ENCODE measurements at places on chromosomes 11 and 22.

GRCh38 chr22:49956914-49957825 lies 3.4 kb upstream of the PIM3 start:
- DNase-seq = no peak

DNA sequence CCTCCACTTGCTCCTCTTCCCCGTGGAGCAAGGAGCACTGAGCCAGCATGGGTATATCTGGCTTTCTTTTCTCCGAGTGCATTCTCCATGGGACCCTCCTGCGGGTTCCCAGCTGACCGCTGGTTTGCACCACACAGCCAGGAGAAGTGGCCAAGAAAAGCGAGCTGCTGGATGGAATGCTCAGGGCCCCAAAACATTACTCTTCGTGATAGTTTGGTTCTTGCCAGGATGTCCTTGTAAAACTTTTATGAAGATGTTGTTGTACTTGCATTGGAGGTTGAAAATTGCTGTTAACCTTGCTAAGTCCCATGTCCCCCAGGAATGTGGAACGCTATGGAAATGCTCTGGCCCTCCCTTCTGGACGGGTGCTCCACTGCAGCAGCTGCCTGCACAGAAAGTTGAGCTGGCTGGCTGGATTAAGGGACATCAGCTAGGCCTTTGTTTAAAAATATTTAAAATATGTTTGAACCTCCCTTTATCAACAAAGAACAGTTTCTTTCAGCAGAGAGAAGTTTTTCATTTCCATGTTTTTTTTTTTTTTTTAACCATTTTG lies 68.7 kb downstream of the ZNRF3 start:
- no peak for DNase-seq

- no peak for DNase-seq
These were observed 4.0 kb downstream of the FXYD6 start for GRCh38 chr11:117872420-117872961.

DNA sequence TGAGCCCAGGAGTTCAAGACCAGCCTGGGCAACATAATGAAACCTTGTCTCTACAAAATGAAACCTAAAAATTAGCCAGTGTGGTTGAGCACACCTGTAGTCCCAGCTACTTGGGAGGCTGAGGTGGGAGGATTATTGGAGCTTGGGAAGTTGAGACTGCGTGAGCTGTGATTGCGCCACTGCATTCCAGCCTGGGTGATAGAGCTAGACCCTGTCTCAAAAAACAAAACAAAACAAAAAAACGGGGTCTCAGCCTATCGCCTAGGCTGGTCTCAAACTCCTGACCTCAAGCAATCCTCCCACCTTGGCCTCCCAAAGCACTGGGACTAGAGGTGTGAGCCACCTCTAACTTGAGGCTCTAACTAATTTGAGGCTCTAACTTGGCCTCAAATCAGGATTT lies 13.6 kb downstream of the PPIL2 start:
- DNase-seq = no peak

DNA sequence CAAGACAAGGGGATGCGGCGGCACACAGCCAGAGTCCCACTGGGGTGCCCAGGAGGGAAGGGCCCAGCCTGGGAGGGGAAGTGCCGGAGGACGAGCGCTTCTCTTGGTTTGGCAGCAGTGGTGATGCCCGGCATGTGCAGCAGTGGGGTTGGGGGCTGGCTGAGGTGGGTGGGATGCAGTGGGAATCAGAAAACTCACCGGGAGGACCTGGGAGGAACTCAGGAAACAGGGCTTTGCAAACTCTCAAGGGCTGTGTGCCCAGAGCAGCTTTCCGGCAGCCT lies 3.0 kb downstream of the FERMT3 start:
- DNase-seq = no peak

- DNase-seq = no peak
These were observed 132.1 kb upstream of the PAX6 start for GRCh38 chr11:31943056-31943780.

- no peak for DNase-seq
These were observed 75.0 kb upstream of the AMPD3 start for GRCh38 chr11:10379871-10380568.

All from breast epithelium (tissue), 4 donors.